Fibroblast of skin of back (primary cell): ENCODE measurements at places on chromosomes 2 and 18.

DNA sequence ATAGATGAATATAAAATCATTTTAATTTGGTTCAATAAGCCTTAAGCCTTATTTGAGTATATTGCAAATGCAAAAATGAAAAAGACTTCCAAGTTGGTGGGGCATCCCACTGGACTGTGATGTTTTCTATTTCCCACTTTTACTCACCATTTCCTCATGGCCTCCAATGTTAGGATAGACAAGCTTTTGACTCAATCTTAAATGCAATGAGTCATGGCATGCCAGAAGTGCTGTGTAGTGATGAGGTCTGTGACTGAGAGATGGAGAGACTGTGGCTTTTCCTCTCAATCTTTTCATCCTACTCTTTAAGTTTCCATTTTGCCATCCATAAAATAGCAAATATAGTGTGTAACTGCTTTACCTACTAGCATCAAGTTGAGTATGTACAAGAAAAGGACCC lies 1401.2 kb upstream of the CELF4 start:
- peak; percentile 1 for DNase-seq

DNA sequence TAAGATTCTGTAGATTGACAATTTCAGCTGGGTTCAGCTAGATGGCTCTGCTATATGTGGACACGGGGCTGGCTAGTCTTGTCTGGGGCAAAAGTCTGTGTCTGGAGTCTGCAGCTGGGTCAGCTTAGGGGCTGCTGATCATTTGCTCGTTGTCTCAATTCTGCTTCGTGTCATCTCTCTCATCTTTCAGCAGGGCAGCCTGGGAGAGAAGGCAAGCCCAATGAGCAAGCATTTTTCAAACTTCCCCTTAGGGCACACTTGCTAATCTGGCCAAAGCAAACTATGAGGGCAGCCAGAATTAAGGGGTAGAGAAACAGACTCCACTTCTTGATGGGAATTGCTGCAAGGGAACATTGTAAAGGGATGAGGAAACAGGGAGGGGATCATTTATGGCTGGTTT lies 462.6 kb downstream of the SLC4A3 start:
- no peak for DNase-seq

DNA sequence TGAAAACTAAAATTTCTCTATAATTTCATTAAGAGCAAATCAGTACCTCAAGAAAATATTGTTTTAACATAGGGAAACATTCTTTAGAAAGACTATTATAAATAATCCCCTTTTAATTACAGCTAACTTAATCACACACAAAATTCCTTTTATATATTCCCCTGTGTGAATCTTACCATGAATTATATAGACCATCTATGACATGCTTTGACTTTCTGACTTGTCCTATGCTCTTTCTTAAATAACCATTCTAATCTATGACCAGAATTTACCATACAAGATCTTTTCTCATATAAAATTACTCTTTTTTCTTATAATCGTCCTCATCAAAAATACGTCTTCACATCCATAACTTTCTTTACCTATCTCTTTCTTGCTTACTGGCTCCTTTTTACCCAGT lies 824.2 kb upstream of the FAM98A start:
- DNase-seq, result no peak

DNA sequence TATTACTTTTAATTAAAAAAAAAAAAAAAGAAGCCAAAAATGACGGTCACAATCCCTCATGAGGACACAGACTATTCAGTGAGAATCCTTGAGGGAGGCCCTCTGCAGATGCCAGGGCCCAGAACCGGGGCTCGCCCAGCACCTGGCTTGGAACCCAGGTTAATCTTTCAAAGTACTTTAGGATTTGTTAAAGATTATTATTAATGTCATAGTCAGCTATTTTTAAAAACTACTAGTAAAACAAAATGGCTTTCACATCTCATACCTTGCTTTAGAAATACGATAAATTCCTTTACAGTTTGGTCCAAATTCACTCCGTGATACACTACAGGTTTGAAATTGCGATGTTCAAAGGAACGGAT lies 27.1 kb downstream of the C2orf76 start:
- DNase-seq, result no peak
